ENCODE measurements at places on chromosomes 7 and 10.

- no peak for DNase-seq
Observed at GRCh38 chr10:125011926-125012705, 70.2 kb downstream of the ZRANB1 start.

GRCh38 chr10:6364893-6365292, 162.2 kb downstream of the PFKFB3 start:
- no peak for DNase-seq

DNA sequence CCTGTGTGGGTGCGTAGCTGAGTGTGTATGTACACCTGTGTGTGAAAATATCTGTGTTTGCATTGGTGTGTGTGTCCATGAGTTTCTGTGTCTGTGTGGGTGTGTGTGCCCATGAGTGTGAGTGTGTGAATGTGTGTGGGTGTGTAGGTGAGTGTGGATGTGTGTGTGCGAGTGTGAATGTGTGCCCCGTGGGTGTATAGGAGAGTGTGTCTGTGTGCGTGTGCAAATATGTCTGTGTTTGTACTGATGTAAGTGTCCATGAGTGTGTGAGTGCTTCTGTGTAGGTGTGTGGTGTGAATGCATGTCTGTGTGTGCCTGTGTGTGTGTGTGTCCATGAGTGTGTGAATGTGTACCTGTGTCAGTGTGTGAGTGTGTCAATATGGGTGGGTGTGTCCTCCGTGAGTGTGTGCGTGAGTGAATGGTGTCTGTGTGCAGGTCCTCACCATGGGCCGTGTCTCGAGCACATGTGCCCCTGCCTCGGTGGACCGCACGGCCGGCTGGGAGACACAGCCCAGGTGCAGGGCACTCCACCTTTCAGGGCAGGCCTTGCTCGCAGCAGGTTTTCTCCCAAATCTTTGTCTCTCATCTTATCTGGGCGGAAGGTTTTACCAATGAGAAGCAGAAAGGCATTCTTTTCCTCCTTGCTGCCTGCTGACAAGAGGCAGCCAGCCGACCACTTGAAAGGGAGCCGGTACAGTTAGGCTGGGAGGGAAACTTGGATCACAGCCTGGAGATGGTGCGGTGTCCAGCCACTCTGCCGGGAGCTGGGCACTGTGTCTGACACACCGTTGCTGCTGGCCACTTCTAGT, 107.1 kb upstream of the FAM20C start:
- peak; percentile 29 for DNase-seq

- DNase-seq: peak; percentile 54
Observed at GRCh38 chr7:116572036-116572435, 47.2 kb downstream of the CAV1 start.

- DNase-seq: no peak
Observed at GRCh38 chr10:125029584-125030242, 87.8 kb downstream of the ZRANB1 start.

GRCh38 chr10:24313283-24313682, 104.3 kb downstream of the KIAA1217 start:
- no peak for DNase-seq

GRCh38 chr10:110898391-110898790, 20.6 kb downstream of the BBIP1 start:
- no peak for DNase-seq

DNA sequence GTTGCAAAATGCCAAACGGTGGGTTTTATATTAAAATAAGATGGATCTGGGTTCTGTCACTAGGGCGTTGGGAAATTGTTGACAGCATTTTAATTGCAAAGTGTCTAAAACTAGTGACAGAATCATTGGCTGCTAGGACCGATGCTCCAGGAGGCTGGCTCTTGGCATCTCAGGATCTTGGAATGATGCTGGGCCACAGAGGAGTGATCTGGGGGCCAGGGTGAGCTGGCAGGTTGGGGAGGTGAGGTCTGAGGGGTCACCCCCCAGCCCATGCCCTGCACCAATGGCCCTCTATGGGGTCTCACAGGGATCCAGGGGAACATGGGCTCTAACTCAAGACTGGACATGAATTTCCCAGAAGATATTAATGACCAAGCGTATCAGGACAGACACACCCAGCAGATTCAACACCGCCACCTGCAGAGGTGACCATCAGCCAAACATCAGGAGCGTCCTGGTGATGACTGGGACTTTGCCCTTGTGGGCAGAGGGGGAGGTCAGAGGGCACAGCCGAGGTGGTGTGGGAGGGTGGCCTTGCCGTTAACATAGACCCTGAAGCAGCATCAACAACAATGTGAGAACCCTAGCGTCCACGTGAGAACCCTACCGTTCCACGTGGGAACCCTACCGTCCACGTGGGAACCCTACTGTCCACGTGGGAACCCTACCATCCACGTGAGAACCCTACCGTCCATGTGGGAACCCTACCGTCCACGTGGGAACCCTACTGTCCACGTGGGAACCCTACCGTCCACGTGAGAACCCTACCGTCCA, 89.0 kb upstream of the PPP2R2D start:
- DNase-seq: no peak

DNA sequence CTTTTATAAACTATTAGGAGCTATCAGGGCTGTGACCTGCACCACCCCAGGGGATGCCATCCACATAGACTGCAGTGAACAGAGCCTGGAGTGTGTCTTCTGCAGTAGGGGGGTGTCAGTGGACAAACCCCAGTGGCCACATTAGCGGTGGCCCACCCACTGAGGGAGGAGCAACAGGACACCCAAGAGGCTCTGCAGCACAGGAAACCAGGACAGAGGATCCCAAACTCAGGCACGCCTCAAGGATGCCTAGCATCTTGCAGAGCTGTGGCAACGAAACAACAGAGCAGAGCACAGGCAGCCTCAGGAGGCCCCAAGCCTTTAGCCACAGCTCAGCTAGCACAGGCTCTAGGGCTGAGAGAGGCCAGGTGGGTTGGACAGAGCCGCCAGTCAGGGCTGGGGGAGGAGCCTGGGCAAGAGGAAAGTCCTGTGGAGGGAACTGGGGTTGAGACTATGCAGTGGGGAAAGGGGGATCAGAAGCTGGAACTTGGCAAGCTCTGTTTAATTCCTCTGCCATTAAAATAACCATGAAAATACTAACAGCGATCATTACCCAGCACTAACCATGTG, 53.8 kb downstream of the GRID1 start:
- no peak for DNase-seq

- DNase-seq: no peak
Observed at GRCh38 chr7:27651702-27652101, 11.0 kb downstream of the HIBADH start.

DNA sequence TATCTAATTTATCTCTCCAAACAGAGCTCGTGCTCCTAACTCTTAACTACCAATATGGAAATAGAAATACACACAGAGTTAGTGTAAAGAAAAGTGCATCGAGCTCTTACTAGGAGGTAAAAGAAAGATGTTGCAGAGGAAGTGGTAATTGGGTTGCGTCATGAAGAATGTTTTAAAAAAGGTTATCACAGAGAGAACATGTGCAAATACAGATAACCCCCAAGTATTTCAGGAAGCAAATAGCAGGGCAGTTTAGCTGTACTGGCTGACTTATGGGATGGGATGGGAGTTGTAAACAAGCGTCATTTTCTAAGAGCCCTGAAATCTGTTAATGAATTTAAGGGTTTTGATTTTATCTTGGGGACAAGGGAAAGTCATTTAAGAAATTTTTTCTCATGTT, 153.9 kb downstream of the AGMO start:
- DNase-seq: no peak

- no peak for DNase-seq
Observed at GRCh38 chr10:16960551-16960950, 143.3 kb upstream of the RSU1 start.

DNA sequence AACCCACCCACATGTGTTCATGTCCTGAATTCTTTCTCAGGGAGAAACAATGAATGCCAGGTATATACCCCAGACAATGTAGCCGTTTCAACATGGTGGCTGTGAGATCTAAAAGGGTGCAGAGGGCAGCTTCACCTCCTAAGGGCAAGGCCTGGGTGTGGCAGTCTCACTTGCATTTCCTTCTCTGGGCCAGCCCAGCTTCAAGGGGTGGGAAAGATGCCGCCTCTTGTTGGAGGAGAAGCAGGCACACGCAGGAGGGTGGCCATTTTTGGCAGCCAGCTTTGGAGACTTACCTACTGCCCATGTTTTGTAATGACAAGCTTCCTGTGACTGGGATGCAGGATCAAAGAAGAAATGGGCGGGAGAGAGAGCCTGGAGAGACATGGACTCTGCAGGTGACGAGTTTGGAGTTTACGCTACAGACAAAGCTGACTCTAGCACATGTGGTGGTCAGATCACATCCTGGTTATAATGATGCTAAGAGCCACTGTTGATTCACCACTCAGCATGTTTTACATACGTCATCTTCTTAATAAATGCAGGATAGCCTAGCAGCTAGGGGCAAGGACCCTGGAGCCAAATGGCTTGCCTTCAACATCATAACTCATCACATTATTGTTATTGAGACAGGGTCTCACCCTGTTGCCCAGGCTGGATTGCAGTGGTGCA, 116.6 kb downstream of the ANLN start:
- no peak for DNase-seq

DNA sequence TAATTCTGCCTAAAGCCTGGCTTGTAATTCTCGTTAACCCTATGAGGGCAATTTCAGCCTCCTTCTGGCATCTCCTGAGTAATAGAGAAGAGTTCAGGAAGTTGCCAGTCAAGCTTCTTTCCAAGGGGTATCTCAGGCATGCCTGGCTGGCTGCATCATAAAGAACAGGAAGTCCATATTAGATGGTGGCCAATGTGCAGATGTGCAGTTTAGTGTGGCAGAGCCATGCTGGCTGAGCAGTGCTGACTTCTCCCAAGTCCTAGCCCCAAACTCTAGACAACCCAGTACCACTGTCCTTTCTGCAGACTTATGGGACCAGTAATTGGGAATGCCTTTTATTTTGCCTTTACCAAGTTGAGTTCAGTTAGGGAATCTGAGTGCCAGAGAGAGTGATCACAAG, 517.9 kb downstream of the GALNT17 start:
- no peak for DNase-seq

DNA sequence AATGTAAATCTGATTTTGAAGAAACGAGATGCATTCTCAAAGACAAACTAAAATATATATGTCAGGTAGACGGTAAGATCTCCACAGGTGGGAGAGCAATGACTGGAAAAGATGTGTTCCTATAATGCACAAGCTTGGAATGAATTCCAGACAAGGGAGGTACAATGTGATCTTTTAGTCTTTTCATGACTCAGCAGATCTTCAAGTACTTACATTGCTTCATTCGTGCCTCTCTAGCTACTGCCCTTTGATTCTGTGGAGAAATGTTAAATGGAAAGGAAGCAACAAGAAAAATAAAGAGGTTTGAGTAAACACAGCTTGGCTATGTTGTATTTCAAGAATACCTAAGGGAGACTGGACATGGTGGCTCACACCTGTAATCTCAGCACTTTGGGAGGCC, 106.6 kb downstream of the GAD2 start:
- DNase-seq: no peak

DNA sequence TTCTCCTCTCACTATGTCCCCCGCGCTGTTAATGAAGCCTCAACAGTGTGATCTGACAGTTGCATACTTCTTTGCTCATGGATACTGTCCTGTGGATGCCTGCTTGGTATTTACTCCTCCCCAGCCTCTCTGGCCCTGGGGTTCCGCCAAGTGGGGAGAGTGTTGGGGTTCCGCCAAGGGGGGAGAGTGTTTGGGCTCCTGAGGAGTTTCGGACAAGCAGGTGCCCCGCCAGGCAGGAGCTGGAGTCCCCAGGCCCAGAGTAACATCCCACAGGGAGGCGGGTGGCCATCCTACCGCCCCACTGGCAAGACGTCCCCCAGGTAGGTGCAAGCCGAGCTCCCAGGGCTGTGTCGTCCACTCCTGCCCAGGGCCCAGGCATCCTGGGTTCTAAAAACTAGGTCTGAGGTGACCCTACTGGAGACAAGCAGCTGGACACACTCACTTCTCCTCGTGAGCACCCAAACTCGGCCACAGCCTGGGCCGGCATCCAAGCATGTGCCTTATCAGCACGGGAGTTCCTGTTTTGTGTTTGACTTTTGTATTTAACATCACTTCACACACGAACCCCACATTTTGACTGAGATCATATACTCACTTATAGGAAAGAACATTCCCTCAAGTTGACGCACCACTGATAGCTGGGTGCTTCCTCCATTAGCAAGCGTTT, 34.2 kb downstream of the CAMK2B start:
- no peak for DNase-seq

- peak; percentile 8 for DNase-seq
Observed at GRCh38 chr10:49408519-49409306, 12.8 kb upstream of the DRGX start.

- no peak for DNase-seq
Observed at GRCh38 chr7:150567169-150567568, at the start of gene GIMAP4. GIMAP4 (plus strand) TSS chr7:150567390; CDS start chr7:150569902, 2,512 bp downstream.

GRCh38 chr10:6746782-6747181, 166.7 kb upstream of the PRKCQ start:
- DNase-seq: no peak

- peak; percentile 24 for DNase-seq
Observed at GRCh38 chr7:112985377-112985987, 101.1 kb downstream of the GPR85 start.

DNA sequence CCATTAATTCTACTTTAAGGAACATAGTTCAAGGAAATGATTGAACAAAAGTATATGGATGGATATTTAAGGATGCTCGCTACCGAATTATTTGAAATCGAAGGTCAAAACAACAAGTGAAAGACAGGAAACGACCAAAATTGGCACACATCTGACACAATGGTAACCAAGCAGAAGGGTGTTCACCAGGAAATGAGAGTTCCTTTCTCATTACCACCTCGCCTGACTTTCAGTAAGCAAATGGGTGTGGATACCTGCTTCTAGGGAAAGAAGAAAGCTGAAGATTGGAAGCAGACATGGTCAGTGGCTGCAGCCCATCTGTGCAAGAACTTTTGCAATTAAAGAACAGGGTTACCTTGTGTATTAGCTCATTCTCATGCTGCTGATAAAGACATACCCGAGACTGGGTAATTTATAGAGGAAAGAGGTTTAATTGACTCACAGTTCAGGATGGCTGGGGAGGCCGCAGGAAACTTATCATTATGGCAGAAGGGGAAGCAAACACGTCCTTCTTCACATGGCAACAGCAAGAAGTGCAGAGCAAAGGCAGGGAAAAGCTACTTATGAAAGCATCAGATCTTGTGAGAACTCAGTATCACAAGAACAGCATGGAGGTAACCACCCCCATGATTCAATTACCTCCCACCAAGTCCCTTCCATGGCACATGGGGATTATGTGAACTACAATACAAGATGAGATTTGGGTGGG, 6.2 kb upstream of the TMEM273 start:
- no peak for DNase-seq

DNA sequence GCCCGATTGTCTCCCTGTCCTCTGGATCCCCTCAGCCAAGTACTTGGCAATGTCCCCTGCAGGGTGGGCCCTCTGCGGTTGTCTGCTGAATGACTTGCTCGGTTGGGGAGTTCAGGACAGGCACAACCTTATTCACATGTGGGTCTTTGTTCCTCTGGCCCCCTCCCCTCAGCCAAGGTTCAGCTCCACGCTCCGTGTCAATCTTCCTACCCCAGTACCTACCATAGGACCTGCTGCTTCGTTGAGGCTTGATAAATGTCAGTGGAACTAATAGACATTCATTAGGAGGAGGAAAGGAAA, 7.1 kb downstream of the CPA5 start:
- DNase-seq: no peak

GRCh38 chr7:131077735-131078134, 249.9 kb upstream of the MKLN1 start:
- DNase-seq: no peak
